ENCODE measurements at places on chromosomes 3 and 15. TPM values are rescaled to one million over a fixed set of nuclear protein-coding genes. Genes with fewer than 3 reads are reported as not detected.

GHSR gene
- total RNA-seq = not detected

PP2D1 gene
- not detected for total RNA-seq

GOLGA8R gene
- total RNA-seq = 2.0 TPM

TM4SF4 gene
- total RNA-seq = not detected

TMEM207 gene
- not detected for total RNA-seq

TM4SF1 gene
- total RNA-seq = 0.83 TPM

CCR9 gene
- 4.7 TPM for total RNA-seq

NR2E3 gene
- total RNA-seq = not detected

SPINK8 gene
- not detected for total RNA-seq

ZNF501 gene
- total RNA-seq = 1.3 TPM

GRCh38 chr3:144708437-144708836 is 736.8 kb downstream of the DIPK2A start:
- no peaks in the 10 kb centered on the region for H3K27me3 ChIP-seq
- H3K27ac ChIP-seq = no peak overlapping the region
- H3K4me3 ChIP-seq = no peak overlapping the region
- no peak for DNase-seq
- H3K4me1 ChIP-seq = no peaks in the 10 kb centered on the region
- no peaks in the 10 kb centered on the region for H3K36me3 ChIP-seq

GRCh38 chr15:91970142-91970541 is 116.6 kb downstream of the SLCO3A1 start:
- H3K27me3 ChIP-seq = no peaks in the 10 kb centered on the region
- DNase-seq = no peak
- H3K4me1 ChIP-seq = peaks cover 44% of the 10 kb centered on the region
- peaks cover 4% of the 10 kb centered on the region for H3K36me3 ChIP-seq
- H3K27ac ChIP-seq = peak overlapping the region; percentile 11

- no peaks in the 10 kb centered on the region for H3K27me3 ChIP-seq
- H3K4me1 ChIP-seq = peaks cover 27% of the 10 kb centered on the region
- H3K36me3 ChIP-seq = no peaks in the 10 kb centered on the region
- peak overlapping the region; percentile 93 for H3K4me3 ChIP-seq
- DNase-seq = no peak
Measured at GRCh38 chr3:183698318-183698751, 738 bp downstream of the YEATS2 start.

DNA sequence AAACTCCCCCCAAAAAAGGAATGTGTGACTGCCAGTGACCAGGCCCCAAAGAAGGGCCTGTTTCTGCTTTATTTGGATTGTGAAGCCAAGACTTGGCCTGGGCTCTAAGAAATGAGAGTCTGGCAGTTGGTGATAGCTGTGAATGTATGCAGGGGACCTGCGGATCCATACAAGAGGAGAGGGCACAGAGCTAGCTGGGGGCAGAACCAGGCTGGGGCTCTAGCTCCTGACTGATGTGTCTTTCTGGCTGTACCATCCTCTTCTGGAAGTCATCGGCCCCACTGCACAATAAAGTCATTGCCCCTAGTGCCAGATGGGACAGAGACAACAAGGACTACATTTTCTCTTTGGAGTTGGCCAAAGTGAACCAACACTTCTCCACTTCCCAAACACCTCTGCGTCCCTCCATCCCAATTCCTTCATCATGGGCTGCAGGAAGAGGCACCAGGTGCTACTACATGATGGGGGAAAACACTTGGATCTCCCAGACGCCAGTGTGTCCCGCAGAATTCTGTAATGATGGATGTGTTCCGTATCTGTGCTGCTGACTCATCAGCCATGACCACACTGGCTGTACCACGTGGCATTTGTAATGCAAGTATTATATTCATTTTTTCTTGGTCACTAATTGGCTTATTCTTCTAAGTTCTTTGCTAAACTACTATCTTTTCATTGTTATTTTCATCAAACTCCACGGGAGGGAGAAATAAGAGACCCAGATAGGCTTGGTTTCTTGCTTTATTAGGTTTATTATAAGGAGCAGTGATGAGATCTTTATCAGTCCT is 1.7 kb upstream of the PLA2G4F start:
- peaks cover 5% of the 10 kb centered on the region for H3K36me3 ChIP-seq
- H3K27ac ChIP-seq = no peak overlapping the region
- no peak for DNase-seq
- peaks cover 4% of the 10 kb centered on the region for H3K4me1 ChIP-seq

- H3K36me3 ChIP-seq = peaks cover 20% of the 10 kb centered on the region
- H3K27me3 ChIP-seq = no peaks in the 10 kb centered on the region
- peak overlapping the region; percentile 54 for H3K27ac ChIP-seq
- H3K4me3 ChIP-seq = no peak overlapping the region
- DNase-seq = no peak
Measured at GRCh38 chr3:45715945-45716344, 26.7 kb downstream of the SACM1L start.

- H3K27ac ChIP-seq = no peak overlapping the region
- H3K27me3 ChIP-seq = peaks cover 8% of the 10 kb centered on the region
- H3K36me3 ChIP-seq = no peaks in the 10 kb centered on the region
- no peak overlapping the region for H3K4me3 ChIP-seq
- DNase-seq = no peak
- peaks cover 2% of the 10 kb centered on the region for H3K4me1 ChIP-seq
Measured at GRCh38 chr3:23612296-23612891, 193.4 kb upstream of the UBE2E1 start.

GRCh38 chr15:64251658-64252057 is 88.8 kb upstream of the PPIB start:
- no peak overlapping the region for H3K4me3 ChIP-seq
- no peaks in the 10 kb centered on the region for H3K27me3 ChIP-seq
- DNase-seq = no peak
- H3K4me1 ChIP-seq = peaks cover 23% of the 10 kb centered on the region
- no peaks in the 10 kb centered on the region for H3K36me3 ChIP-seq

DNA sequence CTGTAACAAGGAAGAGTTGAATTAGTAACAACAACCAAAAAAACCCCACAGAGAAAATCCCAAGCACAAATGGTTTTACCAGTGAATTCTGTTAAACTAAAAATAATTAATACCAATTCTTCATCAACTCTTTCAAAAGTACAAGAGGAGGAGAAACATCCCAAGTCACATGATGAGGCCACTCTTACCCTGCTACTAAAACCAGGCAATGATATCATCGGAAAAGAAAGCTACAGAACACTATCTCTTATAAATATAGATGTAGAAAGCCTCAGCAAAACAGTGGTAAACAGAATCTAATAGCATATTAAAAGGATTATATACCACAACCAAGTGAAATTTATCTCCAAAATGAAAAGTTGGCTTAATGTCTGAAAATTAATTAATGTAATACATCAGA is 168.1 kb upstream of the SLCO3A1 start:
- DNase-seq = no peak
- no peak overlapping the region for H3K27ac ChIP-seq
- no peaks in the 10 kb centered on the region for H3K4me1 ChIP-seq
- H3K27me3 ChIP-seq = peaks cover 46% of the 10 kb centered on the region

GRCh38 chr3:129095285-129095684 is 26.3 kb downstream of the RAB43 start:
- no peaks in the 10 kb centered on the region for H3K27me3 ChIP-seq
- H3K4me3 ChIP-seq = no peak overlapping the region
- peaks cover 10% of the 10 kb centered on the region for H3K36me3 ChIP-seq
- no peak for DNase-seq

DNA sequence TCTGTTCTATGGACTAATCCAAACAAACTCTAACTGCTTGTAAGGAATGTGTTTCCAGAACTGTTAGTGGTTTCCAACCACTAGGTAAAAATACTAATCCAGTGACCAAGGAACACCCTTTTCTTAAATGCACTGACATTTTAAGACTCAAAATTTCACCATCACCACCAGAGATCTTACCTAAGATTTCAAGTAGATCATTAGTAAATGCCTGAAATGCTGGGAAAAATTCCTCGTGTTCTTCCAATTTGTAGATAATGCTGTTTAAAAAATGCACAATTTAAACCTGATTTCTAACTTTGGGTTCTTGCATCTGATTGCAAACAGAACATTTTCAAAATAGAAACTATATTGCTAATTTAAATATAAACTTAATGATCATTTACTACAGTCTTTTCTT is 63.4 kb downstream of the ESYT3 start:
- H3K27ac ChIP-seq = no peak overlapping the region
- no peak for DNase-seq
- H3K4me1 ChIP-seq = no peaks in the 10 kb centered on the region
- no peaks in the 10 kb centered on the region for H3K27me3 ChIP-seq
- no peak overlapping the region for H3K4me3 ChIP-seq

GRCh38 chr3:167754049-167754448 is 18.5 kb downstream of the SERPINI1 start:
- H3K27ac ChIP-seq = no peak overlapping the region
- H3K36me3 ChIP-seq = peaks cover 3% of the 10 kb centered on the region
- peaks cover 18% of the 10 kb centered on the region for H3K4me1 ChIP-seq
- no peak for DNase-seq

DNA sequence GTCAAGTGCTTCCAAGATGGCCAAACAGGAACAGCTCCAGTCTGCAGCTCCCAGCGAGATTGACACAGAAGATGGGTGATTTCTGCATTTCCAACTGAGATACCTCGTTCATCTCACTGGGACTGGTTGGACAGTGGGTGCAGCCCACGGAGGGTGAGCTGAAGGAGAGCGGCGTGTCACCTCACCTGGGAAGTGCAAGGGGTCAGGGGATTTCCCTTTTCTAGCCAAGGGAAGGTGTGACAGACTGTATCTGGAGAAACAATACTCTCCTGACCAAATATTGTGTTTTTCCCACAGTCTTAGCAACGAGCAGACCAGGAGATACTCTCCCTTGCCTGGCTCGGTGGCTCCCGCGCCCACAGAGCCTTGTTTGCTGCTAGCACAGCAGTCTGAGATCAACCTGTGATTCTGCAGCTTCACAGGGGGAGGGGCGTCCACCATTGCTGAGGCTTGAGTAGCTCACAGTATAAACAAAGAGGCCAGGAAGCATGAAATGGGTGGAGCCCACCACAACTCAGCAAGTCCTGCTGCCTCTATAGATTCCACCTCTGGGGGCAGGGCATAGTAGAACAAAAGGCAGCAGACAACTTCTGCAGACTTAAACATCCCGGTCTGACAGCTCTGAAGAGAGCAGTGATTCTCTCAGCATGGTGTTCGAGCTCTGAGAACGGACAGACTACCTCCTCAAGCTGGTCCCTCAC is 293.5 kb upstream of the SUCLG2 start:
- no peaks in the 10 kb centered on the region for H3K36me3 ChIP-seq
- peaks cover 7% of the 10 kb centered on the region for H3K4me1 ChIP-seq
- peak; percentile 44 for DNase-seq

DNA sequence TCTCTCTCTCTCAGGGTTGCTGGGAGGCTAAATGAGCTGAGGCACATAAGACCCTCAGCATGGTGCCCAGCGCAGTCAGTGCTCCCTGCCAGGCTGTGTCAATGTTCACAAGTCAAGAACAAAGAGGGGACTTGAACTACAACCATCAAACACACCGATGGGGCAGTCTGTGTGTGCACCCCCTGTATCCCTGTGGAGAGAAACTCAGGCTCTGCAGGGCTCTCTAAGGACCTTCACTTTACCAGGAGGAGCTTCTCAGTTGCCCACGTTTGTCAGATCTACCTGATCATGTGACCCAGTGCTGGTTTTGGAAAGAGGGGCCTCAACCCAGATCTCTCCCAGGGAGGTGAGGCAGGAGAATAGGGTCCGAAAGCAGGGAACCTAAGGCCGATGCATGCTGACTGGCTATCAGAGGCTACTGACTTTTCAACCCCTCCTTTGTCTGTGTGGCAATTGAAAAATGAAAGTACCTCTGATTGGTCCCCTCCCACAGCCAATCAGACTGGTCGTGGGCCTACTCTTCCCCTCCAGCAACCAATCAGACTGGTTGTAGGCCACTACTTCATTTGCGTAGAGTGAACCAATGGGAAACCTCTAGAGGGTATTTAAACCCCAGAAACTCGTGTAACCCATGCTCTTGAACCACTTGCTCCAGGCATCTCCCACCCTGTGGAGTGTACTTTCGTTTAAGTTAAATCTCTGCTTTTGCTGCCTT is 34.0 kb downstream of the RHCG start:
- H3K27me3 ChIP-seq = peaks cover 67% of the 10 kb centered on the region
- no peaks in the 10 kb centered on the region for H3K4me1 ChIP-seq

GRCh38 chr3:16142350-16143025 is 32.0 kb upstream of the GALNT15 start:
- no peak overlapping the region for H3K27ac ChIP-seq
- no peak overlapping the region for H3K4me3 ChIP-seq
- peaks cover 2% of the 10 kb centered on the region for H3K36me3 ChIP-seq
- DNase-seq = no peak
- H3K4me1 ChIP-seq = no peaks in the 10 kb centered on the region

- no peak overlapping the region for H3K27ac ChIP-seq
- peaks cover 3% of the 10 kb centered on the region for H3K27me3 ChIP-seq
- peaks cover under 1% of the 10 kb centered on the region for H3K36me3 ChIP-seq
- no peak overlapping the region for H3K4me3 ChIP-seq
Measured at GRCh38 chr3:177838766-177839350, 641.6 kb upstream of the TBL1XR1 start.

- DNase-seq = no peak
- peaks cover 35% of the 10 kb centered on the region for H3K27me3 ChIP-seq
- peaks cover 4% of the 10 kb centered on the region for H3K4me1 ChIP-seq
- peaks cover 2% of the 10 kb centered on the region for H3K36me3 ChIP-seq
- H3K4me3 ChIP-seq = no peak overlapping the region
Measured at GRCh38 chr3:159944781-159945180, 43.9 kb upstream of the IL12A start.

GRCh38 chr3:125212509-125213363 is at the start of gene SLC12A8:
TSS of gene SLC12A8 (minus strand) at chr3:125212748. CDS start at chr3:125211349, 1,399 bp downstream.
- peak within 1 kb of the TSS; percentile 85 for H3K4me3 ChIP-seq
- H3K36me3 ChIP-seq = peaks cover 13% of the 10 kb centered on the region
- H3K27me3 ChIP-seq = peaks cover 66% of the 10 kb centered on the region
- H3K4me1 ChIP-seq = peaks cover 17% of the 10 kb centered on the region

DNA sequence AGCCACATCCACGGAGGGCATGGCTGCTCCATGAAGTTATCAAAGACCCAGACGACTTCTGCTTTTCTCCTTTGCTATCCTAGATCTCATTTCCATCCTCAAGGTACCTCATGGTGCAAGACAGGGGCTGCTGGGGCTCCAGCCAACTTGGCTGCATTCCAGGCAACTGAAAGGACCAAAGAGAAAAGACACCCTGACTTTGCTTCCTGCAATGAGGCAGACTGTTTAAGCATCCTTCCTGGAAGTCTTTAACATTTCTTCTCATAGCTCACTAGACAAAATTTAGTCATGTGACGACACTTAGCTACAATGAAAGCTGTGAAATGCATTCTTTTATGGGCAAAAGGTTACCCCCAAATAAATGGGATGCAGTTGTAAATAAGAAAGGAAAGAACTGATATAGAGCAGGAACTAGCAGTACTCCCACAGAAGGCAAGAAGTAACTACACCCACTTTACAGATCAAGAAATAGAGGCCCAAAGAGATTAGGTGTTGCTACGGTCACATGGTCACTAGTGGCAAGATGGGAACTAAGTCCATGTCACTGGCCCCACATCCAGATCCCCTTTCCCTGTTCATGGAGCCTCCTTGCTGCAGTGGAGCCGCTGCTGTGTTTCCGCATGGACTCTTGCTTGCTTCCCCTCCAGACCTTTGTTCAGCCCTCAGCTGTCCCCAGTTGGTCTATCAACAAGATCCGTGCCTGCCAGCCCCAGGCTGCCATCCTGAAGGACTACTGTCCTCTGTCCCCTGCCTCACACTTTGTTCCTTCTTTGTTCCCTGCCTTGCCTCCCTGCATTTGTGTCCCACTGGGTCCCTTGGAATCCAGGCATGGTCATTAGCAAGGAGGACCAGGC is 107.0 kb downstream of the XXYLT1 start:
- H3K27me3 ChIP-seq = no peaks in the 10 kb centered on the region
- no peak overlapping the region for H3K27ac ChIP-seq
- no peak for DNase-seq
- H3K4me1 ChIP-seq = peaks cover 12% of the 10 kb centered on the region
- no peak overlapping the region for H3K4me3 ChIP-seq
- H3K36me3 ChIP-seq = no peaks in the 10 kb centered on the region

GRCh38 chr3:108102420-108103039 is 11.7 kb upstream of the CD47 start:
- DNase-seq = no peak
- no peak overlapping the region for H3K27ac ChIP-seq
- no peaks in the 10 kb centered on the region for H3K36me3 ChIP-seq
- no peak overlapping the region for H3K4me3 ChIP-seq
- peaks cover 29% of the 10 kb centered on the region for H3K4me1 ChIP-seq
